Stimulated activated CD4-positive, alpha-beta T cell treated with anti-CD3 and anti-CD28 coated beads, TNF-alpha, amount 100 ng/mL, for 1 hour (primary cell): ENCODE measurements at places on chromosomes 7 and 10.

DNA sequence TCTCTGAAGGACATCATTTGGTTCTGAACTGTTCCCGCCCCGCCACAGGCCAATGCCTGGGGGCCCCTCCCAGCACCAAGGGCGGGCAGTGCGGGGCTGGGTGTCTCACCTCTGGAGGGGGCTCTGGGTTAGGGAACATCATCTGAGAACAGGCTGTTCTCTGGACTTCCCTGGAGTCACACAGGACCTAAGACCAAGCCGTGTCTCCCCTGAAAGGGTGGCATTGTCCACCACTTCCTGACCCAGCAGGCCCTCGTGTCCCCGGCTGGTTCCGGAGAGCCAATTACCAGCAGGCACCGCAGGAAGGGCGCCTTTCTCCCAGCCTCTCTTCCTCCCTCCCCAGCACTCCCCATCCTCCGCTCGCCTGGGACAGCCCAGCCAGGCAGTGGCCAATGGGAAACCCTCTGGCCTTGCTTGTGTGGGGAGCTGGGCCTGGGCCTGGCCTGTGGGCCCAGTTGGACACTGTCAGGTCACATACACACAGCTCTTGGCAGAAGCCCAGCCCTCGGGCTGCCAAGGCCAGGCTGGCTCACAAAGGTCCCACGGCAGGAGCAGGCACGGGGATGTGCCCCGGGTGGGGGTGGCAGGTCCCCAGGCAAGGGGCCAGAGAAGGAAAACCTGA, 119.5 kb downstream of the SPDYE5 start:
- no peak for DNase-seq

GRCh38 chr7:26993816-26994810, 101.7 kb downstream of the HOXA1 start:
- no peak for DNase-seq

DNA sequence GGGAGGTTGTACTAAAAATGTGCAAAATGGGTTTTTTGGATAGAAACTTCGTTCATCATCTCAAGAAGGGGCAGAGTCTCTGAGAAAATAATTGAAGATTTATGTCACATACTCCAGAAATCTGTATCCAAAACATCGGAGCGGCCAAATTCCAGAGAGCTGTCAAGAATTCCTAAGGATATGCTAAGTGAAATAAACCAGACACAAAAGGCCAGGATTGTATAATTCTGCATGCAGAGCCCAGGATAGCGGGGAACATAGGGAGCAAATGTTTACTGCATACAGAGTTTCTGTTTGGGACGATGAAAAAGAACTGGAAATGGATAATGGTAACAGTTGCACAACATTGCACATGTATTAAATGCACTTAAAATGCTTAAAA, 224.2 kb upstream of the AUTS2 start:
- no peak for DNase-seq

- DNase-seq, result no peak
Observed at GRCh38 chr7:35437619-35438275, 183.8 kb upstream of the TBX20 start.

- no peak for DNase-seq
Observed at GRCh38 chr10:112687647-112688046, 240.6 kb downstream of the VTI1A start.

GRCh38 chr10:43304687-43305333, 37.9 kb upstream of the RASGEF1A start:
- DNase-seq, result peak; percentile 41

DNA sequence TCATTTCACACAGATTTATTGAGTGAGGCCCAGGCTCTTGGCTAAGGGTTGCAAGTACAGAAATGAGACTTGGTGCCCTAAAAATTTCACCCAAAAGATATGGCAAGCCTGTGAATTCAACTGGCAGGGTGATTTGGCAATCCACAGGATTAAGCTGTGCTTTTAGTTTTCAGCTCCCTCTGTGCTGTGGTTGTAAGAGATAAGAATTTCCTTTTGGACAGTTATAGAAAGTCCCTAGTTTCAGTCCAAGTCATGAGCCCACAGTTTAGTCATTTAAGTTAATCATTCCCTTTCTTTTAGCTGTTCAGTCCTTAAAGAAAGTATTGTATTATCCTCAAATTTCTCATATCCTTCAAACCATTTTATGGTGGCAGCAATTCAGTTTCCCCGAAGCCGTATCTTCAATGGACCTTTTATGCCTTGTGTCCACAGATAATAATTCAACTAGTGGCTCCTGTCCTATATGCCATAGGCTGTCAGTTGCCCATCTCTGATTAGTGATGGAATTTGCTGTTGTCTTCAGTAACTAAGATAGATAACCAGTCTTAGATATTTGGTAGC, 73.4 kb upstream of the NAMPT start:
- no peak for DNase-seq

DNA sequence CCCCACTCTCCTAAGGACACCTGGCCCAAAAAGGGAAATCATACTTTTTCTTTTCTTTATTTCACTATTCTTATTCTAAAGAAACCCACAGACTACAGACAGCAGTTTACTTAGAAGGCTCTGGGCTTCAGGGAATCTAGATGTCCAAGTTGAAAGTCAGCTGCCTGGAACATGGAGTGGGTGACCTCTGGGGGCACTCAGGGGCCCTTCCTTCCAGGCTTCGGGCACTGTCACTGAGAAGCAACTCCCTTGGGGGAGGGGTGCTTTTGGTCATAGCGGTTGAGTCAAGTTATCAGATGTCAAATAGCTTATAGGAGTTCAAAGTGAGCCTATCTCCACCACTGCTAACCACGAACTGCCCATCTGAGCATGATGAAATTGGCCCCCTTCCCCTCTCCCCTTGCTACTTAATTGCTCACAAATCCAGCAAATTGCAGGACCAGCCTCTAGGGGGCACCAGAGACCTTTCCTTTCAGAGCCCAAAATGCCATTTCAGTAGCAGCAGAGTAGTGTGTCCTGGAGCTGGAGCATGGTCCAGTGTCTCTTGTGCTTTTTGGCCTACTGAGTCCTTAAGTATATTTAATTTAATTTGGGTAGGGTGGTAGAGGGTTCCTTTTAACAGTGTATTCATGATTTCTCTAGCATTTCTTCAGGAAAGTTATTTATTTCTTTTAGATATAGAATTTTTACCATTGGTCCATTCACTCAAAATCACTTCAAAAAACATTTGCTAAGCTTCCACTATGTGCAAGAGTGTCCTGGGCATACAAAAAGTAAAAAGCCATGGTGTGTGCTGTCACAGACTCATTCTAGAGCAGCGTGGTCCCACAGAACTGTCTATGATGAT, 463.8 kb downstream of the KCNMA1 start:
- peak; percentile 30 for DNase-seq

- DNase-seq, result no peak
Observed at GRCh38 chr10:404346-404745, 269.1 kb downstream of the ZMYND11 start.
